ENCODE measurements at places on chromosomes 3 and 15. TPM values are rescaled to one million over a fixed set of nuclear protein-coding genes. Genes with fewer than 3 reads are reported as not detected.

GATM gene
- total RNA-seq: 0.53 TPM

TLR9 gene
- total RNA-seq: not detected

GABRB3 gene
- total RNA-seq: not detected

CYP1A2 gene
- not detected for total RNA-seq

GPR171 gene
- total RNA-seq: not detected

ZNF662 gene
- total RNA-seq: not detected

FBXO40 gene
- not detected for total RNA-seq

LMLN gene
- total RNA-seq: 1.3 TPM

SLC27A2 gene
- 56.0 TPM for total RNA-seq

GOLGA8G gene
- not detected for total RNA-seq

GABRR3 gene
- not detected for total RNA-seq

ACKR2 gene
- total RNA-seq: not detected

C15orf62 gene
- total RNA-seq: 8.4 TPM

MNS1 gene
- total RNA-seq: 6.8 TPM

STAC gene
- total RNA-seq: not detected

BNC1 gene
- total RNA-seq: not detected

GXYLT2 gene
- total RNA-seq: not detected

LSMEM2 gene
- total RNA-seq: not detected

PAK6 gene
- 6.4 TPM for total RNA-seq

TICRR gene
- 15.2 TPM for total RNA-seq

APBA2 gene
- not detected for total RNA-seq

XCR1 gene
- total RNA-seq: not detected

NEK11 gene
- total RNA-seq: 4.8 TPM

FEZF2 gene
- total RNA-seq: not detected

RAB6B gene
- total RNA-seq: not detected

GP5 gene
- not detected for total RNA-seq

NMD3 gene
- total RNA-seq: 29.3 TPM

ARHGAP31 gene
- 0.03 TPM for total RNA-seq

LRTM1 gene
- total RNA-seq: not detected

IL12A gene
- total RNA-seq: 0.34 TPM

NR2F2 gene
- 12.6 TPM for total RNA-seq

SLC4A7 gene
- 19.6 TPM for total RNA-seq

GOLGA6L26 gene
- not detected for total RNA-seq

EXD1 gene
- total RNA-seq: not detected

NPAP1 gene
- not detected for total RNA-seq

ANKRD34C gene
- not detected for total RNA-seq

TIMP4 gene
- total RNA-seq: 2.7 TPM

B3GALNT1 gene
- not detected for total RNA-seq

IQCF2 gene
- total RNA-seq: not detected

NEIL1 gene
- total RNA-seq: 1.3 TPM

ALG1L2 gene
- total RNA-seq: not detected

MKRN3 gene
- total RNA-seq: 0.23 TPM

CHRNA3 gene
- not detected for total RNA-seq

OCA2 gene
- not detected for total RNA-seq

RBPMS2 gene
- not detected for total RNA-seq

PATL2 gene
- not detected for total RNA-seq

CSNK1G1 gene
- total RNA-seq: 11.8 TPM

SLC35G2 gene
- total RNA-seq: 1.3 TPM

LRRC31 gene
- 0.48 TPM for total RNA-seq

CNTN3 gene
- not detected for total RNA-seq

IMPG2 gene
- not detected for total RNA-seq

SLC6A1 gene
- total RNA-seq: not detected

CASR gene
- total RNA-seq: not detected
